ENCODE measurements at places on chromosomes 4 and X.

DNA sequence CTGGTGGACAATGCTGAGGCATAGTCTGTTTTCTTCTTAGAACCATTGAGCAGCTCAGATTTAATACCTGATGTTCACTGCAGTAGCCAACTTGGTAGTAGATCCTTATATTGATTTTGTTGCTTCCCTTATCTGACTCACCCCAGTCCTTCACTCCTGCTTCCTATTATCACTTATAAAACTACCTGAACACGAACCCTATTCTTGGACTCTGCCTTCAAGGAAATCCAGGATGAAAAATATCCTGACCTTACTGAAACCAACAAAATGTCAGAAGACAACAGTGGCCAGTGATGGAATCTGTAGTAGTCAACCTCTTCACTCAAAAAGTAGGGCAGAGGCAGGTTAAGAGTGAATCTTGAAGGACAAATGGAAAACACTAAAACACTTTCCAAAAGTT lies 98.1 kb downstream of the CPEB2 start:
- no peak for DNase-seq

GRCh38 chrX:30935985-30936384 lies 46.9 kb upstream of the TAB3 start:
- no peak for DNase-seq

DNA sequence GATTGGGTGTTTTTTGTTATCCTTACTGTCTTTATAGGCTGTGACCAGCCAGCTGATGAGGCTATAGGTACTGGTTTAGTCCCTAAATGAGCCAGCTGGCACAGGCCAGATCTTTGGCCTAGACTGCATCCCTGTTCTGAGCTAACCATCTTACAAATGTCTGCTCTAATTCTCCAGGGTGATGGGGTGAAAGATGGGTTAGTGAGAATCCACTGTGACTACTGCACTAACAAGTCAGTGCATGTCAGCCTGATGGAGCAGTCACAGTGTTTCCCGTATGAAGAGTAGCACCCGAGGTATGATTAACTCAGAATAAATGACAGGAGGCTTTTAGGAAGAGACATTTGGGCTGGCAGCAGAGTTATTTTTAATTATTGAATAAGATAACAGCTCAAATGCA lies 181.0 kb downstream of the DCTD start:
- DNase-seq = no peak

GRCh38 chr4:138910914-138911336 lies 104.7 kb upstream of the NOCT start:
- DNase-seq = no peak

GRCh38 chrX:47854474-47854873 lies 17.8 kb downstream of the ZNF81 start:
- DNase-seq = no peak

GRCh38 chr4:121330180-121330665 lies 50.6 kb downstream of the QRFPR start:
- no peak for DNase-seq

DNA sequence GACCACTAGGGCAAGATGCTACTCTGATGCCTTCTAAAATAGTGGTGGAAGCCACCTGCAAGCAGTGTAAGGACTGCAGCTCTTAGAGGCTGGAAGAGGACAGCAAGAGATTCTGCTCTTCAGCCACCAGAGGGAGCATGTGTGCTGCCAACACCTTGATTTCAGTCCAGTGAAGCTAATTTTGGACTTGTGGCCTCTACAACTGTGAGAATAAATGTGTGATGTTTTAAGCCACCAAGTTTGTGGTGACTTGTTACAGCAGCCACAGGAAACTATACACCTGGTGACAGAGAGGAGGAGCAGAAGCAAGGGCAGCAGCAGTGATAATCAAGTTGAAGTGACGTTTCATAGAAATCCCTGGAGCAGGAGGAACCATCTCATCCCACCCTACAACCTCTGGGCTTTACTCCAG lies 55.9 kb downstream of the FGFBP1 start:
- DNase-seq = no peak

All from stimulated activated CD8-positive, alpha-beta memory T cell treated with anti-CD3 and anti-CD28 coated beads, Interleukin-7, amount 100 ng/mL, for 24 hours (primary cell).